ENCODE measurements at places on chromosomes 7 and 10.

DNA sequence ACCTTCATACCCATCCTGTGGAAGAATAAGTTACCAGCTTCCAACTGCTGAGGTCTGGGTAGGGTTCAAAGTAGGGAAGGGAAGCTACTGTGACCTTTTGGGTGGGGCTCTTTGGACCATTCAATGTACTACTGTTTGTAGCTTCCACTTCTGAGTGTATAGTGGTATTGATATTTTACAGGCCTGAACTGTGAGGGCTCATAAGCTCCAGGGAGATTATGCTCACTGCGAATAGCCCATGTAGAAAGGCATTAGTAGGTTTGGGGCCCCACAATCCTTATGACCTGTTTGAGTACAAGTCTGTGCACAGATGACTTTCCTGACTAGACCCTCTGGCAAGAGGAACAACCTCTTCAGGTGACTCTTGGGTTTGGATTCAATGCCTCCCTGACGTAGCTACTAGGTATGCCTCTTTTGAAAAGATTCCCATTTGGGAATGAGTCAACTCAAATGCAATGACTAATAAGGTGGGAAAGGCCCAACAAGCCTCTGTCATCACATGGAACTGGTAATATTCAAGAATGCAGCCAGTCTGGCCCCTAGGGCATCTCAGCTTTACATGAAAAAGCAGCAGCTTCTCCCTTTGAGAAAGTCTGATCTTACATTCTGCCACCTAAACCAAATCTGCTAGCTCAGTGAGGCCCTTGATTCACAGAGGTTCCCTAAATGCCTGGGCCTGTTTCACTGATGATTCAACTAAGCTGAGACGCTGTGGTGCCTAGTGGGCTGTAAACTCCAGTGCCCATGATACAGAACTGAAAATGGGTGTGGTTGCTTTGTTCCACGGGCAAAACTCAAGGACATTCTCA lies 79.8 kb downstream of the ABI1 start:
- no peak for DNase-seq

DNA sequence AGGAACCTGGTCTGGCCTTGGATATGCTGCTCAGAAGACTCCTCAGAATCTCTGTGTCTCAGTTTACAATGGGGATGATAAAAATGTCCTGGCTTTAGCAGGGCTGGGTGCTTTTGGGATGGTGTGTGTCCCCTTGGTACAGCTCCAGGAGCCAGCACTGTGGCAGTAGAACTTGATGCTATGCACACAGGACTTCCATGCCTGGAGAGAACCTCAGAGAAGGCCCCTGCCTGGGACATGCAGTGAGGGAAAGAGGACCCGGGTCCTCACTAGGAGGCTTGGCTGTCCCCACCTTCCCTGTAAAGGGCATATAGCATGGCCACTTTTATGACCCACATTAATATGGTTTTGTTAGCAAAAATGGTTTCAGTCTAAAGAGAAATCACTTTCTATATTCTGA lies 100.5 kb downstream of the GLRX3 start:
- no peak for DNase-seq

GRCh38 chr7:128794020-128794419 lies 2.3 kb downstream of the CCDC136 start:
- DNase-seq = no peak

GRCh38 chr10:127827354-127828140 lies 65.2 kb downstream of the CLRN3 start:
- DNase-seq = no peak

DNA sequence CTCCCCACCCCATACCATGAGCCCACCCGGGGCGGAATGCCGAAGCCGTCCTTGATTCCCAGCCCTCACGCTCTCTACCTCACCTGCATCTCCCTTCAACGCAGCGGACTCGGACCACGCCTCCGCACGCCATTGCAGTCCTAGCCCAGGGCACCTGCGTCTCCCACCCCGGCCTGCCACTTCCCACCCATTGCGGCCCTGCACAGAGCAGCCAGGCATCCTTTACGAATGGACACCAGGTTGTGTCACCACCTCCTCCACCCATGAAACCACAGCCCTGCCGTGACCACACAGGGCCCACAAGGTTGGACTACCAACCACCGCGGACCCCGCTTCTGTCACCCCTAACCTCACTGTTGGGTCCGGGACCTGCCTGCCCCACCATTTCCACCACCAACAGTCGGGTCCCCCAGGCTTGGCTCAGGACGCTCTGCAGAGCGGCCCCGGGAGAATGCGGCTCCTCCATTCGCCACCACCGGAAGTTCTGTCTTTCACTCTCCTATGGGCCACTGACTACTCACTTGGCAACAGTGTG lies 232.5 kb downstream of the MAD1L1 start:
- no peak for DNase-seq

DNA sequence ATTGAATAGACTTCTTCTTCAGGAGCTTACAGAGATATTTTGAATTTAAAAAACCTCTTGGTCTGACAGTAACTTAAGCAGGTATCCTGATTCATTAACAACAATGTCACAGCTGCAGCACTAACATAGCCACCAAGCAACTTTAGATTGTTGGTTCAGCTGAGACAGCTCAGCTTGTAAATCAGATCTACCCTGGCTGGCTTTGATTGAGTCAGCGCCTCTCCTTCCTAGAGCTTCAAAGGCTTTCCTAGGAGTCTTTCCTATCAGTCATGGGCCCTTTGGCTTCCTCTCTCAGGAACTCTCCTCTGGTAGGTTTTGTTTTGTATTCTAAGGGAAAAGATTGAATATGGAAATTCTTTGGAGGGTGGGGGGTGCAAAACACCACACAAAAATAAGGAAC lies 70.7 kb upstream of the STEAP4 start:
- DNase-seq = no peak

DNA sequence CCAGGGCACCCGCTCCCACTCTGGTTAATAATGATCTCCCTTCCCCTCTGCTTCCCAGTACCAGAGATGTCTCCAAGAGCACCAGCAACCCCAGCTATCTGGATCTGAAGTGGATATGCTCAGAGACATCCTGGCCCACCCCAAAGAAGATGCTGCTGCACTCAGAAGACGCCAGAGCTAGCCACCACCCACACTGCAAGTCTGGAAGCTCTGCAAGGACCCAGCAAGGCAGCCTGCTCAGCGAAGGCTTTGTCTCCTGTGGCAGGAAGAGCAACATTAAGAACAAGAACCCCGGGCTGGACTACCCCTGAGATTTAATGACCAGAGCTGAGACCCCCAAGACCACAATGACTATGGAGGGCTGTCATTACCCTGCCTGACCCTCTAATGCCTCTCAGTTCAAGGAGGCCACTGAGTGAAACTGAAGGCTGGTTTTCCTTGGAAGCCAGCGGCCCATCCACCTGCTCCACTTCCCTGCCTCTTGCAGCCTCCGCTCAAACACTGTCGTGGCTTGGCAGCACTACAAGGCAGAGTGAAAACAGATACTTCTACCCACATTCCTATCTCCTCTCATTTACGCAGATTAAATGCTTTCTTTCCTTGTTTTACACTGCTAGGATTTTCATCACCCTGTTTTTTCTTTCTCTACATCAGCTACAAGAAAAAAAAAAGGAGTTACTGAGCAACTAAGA lies 202.2 kb downstream of the SNX10 start:
- no peak for DNase-seq

DNA sequence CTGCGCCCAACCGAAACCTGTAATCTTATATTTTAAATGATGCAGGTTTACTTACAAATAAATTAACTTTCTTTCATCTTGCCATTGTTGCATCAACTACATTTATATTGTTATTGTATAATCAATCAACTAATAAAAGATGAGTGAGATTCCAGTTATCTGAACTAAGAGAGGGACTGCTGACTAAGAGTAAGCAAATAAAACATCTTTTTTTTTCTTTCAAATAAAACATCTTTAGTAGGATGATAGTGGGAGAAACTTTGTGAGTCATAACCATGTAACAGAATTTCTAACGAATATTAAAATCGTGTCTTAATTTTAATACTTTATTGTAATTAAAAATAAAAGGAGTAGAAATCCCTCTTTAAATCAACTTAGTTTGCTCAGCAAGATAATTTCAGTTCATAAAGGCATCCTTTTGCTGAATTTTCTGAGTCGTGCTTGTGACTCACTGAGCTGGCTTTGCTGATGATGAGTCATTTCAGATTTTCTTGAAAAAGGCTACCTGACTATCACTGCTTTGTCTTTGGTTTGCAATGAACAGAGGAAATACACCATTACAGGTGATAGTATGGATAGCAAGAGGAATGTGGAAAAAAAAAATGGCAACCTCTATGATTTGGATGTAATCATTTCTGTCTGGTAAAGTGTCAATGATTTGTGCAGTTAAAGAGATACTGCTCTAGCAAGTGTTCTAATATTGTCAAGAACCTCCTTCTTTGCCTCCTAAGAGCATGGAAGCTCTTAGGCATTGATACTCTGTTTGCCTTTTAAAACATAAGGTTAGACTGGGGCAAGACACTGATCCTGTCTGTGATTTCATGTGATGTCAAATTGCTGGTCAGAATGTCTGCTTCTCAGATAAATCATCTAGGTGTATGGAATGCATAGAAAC lies 119.5 kb downstream of the GPR158 start:
- DNase-seq = no peak

DNA sequence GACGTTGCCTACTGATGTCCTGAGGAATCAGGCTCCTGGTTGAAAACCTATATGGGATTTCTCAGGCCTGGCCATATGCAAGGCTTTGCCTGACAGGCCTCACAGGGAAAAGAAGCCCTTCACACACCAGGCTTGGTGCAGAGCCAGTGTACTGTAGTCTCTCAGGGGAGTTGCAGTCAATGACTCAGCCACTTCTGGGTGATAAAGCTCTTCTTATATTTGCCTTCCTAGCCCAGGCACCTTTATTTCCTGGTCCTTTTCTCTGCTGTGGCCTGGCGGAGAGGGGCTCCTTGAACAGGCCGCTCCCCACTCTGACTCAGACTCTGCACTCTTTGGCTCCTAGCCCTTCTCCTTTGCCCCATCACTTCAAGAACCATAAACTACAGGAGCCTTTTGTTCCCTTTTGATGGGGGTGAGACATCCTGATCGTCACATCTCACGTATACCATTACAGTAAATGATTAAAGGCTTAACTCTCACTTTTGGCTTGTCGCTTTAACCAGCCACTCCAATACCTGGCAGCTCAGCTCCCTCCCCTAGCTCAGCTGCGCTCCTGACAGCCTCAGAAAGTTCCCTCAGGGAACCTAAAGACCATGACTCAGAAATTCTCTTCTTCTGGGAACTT lies 33.5 kb downstream of the DPY19L1 start:
- no peak for DNase-seq

DNA sequence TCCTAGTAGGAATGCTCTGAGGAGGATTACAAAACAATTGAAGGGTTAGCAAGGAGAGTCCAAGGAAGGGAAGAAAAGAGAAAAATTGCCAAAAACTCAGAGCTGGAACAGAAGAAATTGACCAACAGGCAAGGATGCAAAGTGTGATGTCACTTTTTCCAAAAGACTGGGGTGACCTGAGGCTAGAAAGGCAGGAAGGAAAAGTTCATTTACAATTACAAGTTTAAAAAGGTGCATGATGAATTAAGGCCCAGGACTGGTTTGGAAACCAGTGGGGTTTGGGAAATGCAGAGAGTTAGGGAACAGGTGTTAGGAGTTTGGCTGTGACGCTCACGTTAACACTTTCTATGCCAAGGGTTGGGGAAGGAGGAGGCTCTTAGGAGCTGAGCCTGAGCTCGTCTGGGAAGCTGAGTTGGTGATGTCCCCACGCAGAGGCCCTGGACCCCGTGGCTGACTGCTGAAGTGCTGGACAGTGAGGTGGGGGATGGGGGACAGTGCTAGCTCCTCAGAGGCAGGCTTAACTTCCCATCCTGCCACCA lies 92.6 kb upstream of the PODXL start:
- DNase-seq = no peak

- no peak for DNase-seq
These were observed 63.0 kb downstream of the ZNF438 start for GRCh38 chr10:30968711-30969110.

DNA sequence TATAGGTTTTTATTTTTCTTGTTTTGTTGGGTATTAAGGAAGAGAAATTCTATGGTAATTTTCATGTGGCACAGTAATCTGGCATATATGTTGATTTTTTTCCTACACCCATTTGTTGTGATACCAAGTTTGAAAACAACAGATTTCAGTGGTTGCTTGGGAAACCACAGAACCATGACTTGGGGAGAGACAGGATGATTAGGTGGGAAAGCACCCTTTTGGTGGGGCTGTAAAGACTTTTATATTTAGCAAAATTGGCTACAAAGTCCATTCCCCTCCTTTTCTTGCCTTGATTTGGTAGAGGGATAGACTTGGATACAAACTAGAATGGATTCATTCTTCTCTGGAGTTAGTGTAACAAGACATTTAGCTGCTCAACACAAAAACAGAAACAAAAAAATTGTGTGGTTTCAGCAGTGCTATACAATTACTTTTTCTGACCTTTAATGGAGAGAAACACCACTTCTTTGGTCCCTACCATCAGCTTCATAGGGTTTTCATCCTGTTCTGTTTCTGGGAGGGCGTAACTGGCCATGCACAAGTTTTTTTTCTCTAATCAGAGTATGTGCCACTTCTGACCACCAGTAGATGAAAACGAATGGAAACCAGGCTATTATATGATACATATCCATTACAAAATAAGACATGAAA lies 52.7 kb downstream of the FIGNL1 start:
- no peak for DNase-seq

DNA sequence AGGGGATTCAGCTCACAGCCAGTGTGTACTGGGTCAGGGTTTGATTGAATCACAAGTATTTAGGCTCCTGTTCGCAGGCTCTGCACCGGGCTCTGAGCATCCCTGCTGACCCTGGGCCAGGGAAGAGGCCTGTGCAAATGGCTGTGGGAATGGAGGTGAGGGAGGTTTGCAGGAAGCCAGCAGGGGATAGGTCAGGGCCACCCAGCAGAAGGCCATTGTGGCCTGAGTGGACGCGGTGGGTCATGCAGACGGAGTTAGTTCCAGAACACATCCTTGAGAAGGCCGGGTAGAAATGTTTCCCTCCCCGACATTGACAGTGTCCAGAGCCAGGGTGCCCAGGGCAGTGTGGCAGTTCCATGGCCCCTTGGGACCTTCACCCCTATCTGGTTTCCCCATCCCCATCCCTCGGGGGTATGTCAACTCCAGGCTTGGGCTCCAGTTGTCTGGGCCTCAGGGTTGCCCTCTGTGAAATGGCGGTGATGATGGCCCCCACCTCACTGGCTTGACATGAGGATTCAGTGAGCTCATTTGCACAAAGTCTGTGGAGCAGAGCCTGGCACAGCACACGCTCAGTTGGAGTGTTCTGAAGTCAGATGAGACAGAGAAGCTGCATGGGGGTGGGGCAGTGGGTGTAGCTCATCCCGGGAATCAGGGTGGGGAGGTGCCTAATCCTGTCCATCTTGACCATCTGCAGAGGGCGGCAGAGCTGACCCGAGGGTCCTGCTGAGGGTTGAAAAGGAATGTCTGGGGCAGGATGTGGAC lies 107.6 kb downstream of the ADCY1 start:
- no peak for DNase-seq

GRCh38 chr10:87654212-87654611 lies 5.5 kb upstream of the PAPSS2 start:
- DNase-seq = no peak

DNA sequence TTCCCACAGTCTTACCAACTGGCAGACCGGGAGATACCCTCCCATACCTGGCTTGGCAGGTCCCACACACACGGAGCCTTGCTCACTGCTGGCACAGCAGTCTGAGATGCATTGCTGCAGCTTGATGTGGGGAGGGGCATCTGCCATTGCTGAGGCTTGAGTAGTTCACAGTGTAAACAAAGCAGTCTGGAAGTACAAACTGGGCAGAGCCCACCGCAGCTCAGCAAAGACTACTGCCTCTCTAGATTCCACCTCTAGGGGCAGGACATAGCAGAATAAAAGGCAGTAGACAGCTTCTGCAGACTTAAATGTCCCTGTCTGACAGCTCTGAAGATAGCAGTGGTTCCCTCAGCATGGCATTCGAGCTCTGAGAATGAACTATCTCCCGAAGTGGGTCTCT lies 69.6 kb upstream of the RELN start:
- no peak for DNase-seq
